ENCODE measurements at places on chromosomes 5 and 9. TPM values are rescaled to one million over a fixed set of nuclear protein-coding genes. Genes with fewer than 3 reads are reported as not detected.

- no peak for DNase-seq
These were observed 26.6 kb upstream of the PIP5K1B start for GRCh38 chr9:68678430-68678829.

DNA sequence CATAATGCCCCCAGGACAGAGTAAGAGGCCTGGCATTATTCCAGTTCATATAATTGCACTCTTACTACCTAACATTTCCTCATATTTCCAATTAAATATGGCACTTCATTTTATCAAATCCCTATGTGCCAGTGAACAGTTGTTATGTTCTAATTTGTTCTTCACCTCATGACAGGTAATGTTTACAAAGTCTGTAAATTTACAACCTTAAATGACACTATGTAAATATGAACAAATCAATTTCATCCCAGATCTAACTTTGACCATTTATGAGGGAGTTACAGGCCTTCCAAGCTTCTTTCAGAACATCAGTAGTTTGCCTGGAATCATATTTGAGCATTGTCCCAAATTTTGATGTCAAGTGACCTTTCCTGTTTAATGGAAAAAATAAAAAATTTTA lies 592.6 kb upstream of the CDH6 start:
- DNase-seq, result no peak

GRCh38 chr9:79580055-79580454 lies 8.3 kb downstream of the TLE4 start:
- DNase-seq, result no peak

DNA sequence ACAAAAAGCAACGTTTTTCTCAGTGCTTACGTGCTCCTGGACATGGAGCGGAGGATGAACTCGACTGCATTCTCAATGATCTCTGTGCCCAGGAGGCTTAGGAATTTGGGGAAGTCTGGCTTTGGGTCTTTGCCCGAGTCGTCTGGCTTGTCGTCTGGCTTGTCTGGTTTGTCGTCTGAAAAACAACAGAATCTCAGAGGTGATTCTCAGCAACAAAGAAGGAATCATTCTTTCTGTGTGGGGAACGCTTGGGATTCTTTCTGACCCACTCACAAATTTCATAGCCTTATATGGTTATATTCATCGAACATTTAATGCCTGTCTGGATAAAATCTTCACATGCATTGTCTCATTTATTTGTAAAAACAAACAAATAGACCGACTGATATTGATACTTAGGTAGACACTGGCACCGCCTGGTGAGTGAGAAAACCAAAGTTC lies 4.7 kb downstream of the C5orf46 start:
- no peak for DNase-seq

Gene KCNV2
- total RNA-seq, result not detected

All from activated T-cell treated with anti-CD3 and anti-CD28 coated beads, Interleukin-2, amount 50 U/mL, for 72 hours (primary cell).